Activated CD4-positive, alpha-beta memory T cell treated with anti-CD3 and anti-CD28 coated beads, Interleukin-2, amount 10 ng/mL, durations not matched to agents 7 days and 5 days (primary cell): ENCODE measurements at places on chromosomes 1 and 21.

GRCh38 chr1:213511173-213511572 is 460.1 kb downstream of the RPS6KC1 start:
- no peak for DNase-seq

DNA sequence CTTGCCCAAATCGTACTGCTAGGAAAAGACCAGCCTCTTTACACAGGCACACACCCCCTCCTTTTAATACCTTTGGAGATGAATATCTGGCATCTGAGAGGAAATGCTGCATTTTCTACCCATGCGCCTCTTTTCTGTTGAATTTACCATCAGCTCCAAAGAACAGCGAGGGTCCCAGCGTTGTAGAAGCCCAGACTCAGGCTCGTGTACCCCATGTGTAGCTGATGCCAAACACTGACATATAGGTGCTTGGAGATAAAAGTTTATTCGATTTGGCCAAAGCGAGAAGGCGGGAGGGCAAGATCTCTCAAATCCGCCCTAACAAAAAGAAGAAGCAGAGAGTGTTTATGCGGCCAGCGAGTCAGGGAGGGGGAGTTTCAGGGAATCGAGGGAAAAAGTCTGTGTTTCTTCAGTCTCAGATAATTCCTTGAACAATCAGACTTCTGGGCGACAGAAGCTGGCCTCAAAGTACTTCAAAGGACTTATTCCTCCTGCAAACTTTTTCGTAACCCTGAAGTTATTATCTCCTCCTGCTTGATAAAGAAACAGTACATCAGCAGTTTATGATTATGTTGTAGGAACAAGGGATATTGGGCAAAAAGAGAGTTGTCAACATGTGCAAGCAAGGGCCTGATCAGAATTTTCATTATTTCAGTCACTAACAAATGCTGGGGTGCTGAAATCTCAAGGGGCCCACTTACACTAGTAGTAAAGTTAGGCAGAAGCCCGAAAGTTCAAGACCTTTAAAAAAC is 642 bp upstream of the CREG1 start:
- no peak for DNase-seq

DNA sequence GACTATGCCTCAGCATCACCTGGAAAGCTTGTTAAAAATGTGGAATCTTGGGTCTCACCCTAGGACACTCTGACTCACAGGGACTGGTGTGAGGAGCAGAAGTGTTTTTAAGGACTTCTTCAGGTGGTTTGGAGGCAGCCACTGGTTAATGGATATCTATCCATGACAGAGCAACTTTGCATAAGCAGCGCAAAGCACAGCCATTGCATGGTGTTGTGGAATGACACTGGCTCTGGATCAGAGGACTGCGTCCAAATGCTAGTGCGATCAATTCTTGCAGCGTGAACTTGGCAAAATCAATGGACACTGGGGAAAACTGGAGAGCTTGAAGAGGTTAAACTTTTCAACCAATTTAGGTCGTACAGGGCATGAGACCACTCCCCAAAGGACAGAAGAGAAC is 116.8 kb upstream of the FAM78B start:
- no peak for DNase-seq

- DNase-seq = no peak
These were observed 10.5 kb downstream of the CASZ1 start for GRCh38 chr1:10785728-10786638.

GRCh38 chr1:189658381-189658780 is 819.3 kb downstream of the BRINP3 start:
- DNase-seq = no peak

- no peak for DNase-seq
These were observed 5.1 kb upstream of the PIGV start for GRCh38 chr1:26782521-26783212.

DNA sequence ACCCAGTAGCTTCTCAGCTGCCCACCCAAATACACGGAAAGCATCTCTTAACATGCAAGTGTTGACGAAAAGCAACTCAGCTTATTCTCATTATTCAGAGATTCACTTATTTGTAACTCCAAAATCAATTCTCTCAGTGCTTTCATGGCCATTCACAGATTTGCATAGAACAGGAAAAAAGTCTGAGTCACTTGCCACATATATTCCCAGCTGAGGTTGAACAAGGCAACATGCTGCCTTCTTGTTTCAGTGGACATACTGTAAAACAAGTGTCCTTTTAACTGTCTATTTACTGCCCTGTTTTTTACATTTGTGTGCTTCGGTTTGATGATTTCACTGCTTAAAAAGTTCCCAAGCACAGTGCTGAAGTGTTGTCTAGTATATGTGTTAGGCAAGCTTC is 273.0 kb downstream of the LTN1 start:
- no peak for DNase-seq

DNA sequence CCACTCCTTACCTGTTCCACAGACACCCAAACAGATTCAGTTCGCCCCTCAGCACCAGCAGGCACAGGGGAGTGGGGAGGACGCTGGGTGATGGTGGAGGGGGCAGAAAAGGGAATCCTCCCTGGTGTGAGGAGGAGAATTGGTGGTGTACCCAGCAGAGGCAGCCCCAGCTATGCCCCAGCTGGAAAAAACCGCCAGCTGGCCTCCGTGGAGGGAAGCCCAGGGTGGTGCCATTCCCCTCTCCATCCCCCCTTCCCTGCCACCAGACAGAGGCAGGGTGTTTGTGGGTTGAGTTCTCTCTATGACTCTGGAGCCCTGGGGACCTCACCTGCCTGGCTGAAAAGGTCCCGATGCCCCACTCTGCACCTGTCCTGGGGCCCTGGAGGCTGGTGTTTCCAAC is 27.9 kb downstream of the OPTC start:
- DNase-seq = no peak

DNA sequence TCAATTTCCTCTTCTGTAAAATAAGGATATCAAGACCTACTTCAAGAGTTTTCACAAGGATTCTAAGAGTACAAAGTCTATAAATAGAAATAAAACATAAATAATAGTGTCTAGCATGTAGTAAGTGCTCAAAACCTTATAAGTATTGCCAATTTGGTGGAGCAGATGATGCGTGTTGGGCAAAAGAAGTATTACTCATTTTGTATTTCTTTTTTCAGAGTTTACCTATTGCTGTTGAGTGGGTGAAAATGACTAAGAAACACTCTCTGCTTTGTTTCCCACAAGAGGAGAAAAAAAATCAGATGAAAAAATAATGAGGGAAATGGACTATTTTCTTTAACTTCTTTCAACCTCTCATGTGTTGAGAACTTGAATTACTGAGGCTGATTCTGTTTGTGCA is 103.3 kb upstream of the KCNK2 start:
- DNase-seq = no peak

- DNase-seq = no peak
These were observed 15.8 kb downstream of the HSPG2 start for GRCh38 chr1:21921100-21921875.

GRCh38 chr1:247096958-247097357 is 7.2 kb downstream of the ZNF669 start:
- no peak for DNase-seq

GRCh38 chr1:51953079-51953478 is 37.4 kb downstream of the RAB3B start:
- no peak for DNase-seq

DNA sequence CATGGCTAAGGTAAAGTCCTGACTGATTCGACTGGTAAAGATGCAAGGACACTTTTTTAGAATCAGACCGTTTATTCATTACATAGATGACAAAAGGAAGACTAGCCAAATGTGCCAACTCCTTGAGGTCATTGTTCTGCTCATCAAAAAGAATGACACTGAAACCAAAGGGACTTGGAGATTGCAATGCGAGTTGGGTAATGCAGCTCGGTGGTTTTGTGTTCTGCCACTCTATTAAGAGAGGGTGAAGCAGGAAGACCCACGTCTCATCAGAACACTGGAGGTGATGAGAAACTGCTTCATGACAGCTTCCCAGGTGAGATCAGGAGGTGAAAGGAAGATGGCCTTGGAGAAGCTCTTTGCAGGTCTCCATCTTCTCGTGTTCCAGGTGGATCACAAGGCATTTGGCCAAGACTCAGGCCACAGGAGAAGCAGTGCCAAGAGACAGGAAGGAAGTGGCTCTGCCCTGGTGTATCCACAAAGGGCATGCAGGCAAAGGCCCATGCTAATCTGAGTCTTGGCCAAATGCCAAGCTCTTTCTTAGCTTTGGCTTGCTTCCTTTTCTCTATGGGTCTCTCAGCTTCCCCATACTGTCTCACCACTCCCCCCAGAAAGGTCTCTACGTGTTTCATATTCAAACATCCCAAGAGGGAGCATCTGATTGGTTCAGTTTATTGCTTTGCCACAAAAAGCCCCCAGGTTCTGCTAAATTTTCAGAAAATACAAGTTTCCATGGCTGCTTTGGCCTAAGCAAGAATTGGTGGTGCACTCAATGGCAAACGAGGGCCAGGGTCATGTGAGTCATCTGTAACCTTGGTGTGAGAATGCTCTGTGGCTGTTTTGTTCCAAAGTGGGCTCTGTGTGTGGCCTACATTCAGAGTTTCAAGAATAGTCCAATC is 5.7 kb upstream of the CCT8 start:
- DNase-seq = peak; percentile 42

DNA sequence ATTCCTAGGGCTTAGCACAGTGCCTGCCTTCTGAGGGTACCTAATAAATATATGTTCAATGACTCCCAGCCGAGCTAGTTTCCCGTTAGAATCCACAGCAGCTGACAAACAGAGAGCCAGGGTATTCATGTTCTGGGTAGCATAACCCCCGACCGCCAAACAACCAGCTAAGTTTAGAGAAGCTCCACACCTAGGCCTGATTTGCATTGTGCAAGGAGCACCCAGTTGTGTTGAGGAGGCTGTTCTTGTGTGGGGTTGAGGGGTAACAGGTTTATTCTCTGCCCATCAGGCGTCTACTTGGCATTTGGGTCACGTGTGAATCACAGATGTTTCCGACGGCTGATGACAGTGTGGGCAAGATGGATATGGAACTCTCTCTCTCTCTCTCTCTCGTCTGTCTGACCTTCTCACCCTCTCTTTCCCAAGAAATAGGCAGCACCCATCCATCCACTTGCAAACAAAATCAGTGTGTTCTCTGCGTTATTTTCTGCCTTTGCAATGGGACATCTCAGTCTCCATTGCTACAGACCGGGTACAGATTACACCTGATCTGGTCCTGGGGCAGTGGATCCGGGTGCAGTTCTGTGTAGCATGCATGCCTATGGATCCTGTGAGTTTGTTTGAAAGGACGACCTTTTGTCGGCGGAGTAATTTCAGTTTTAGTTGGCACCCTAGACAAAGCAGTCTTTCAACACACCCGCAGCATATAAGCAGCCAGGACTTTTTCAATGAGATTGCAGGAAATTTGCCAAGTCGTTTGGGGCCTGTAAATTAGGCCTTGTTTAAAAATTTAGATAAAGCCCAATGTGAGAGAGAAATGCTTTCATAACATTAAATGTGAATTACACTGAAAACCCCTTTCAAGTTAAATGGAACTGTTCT is 29.4 kb downstream of the KAZN start:
- DNase-seq = no peak

GRCh38 chr1:5649795-5650194 is 342.4 kb downstream of the NPHP4 start:
- peak; percentile 8 for DNase-seq

DNA sequence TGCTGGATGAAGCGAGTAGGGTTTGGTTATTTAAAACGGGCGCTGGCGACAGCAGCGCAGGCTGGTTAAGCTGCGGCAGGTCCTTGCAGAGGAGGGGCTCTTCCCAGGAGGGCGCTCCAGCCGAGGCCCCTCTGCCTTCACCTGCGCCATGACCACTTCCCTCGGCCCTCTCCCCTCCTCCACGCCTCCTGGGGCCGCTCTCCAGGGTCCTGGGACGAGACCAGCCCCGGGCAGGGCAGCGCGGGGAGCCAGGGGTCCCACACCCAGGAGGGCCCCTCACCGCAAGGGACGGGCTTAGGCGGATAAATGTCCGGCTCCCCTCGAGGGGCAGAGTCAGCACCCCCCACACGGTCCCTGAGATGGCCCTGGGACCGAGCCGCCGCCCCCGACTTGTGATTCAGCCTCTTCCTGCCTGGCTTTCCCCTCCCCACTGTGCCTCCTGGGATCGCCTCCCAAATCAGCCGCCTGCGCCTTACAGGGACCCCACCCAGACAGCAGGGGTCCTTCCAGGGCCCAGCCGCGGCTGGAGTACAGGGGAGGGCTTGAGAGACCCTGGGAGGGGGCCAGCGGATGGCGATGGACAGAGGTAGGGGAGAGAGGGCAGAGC is 380.7 kb downstream of the MATN1 start:
- no peak for DNase-seq

GRCh38 chr1:1122981-1123480 is 7.1 kb upstream of the C1orf159 start:
- DNase-seq = no peak

DNA sequence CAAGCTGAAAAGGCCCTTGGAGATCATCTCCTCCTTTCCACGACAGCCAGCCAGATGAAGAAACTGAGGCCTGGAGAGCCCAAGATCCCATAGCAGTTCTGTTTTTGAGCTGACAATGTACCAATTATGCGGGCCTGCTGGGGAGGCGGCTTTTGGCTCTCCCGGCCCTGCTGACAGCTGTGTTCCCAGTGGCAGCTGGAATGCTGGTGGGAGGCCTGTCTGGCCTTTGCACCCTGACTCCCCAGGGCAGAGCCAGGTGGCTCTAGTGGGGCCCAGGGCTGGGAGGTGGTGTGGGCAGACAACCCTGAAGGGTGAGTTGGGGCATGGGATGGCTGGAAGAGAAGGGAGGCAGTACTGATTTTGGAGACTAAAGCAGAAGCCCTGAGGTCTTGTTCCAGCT is 30.7 kb upstream of the WASF2 start:
- no peak for DNase-seq

GRCh38 chr1:3024019-3024418 is 2.8 kb downstream of the ACTRT2 start:
- no peak for DNase-seq

DNA sequence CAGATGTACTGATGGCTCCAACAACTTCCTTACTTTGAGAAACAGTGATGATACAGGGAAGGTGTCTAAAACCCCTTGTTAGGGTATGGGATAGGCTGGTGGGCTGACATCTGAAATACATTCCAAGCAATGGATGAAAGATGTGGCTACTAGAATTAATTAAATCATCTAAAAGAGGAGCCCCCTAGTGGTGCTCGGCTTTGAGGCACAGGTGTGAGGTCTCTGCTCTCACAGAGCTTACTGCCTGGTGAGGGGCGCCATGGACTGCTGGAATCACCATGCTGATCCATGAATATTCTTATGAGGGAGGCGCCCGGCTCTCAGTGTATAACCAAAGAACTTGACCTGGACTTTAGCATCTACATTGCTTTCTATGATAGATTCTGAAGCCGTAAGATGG is 48.5 kb downstream of the GNG4 start:
- no peak for DNase-seq

- peak; percentile 40 for DNase-seq
These were observed 6.6 kb upstream of the ETV3L start for GRCh38 chr1:157105988-157106812.
